Caco-2 (cell line): ENCODE measurements at places on chromosomes 1 and 21. TPM values are rescaled to one million over a fixed set of nuclear protein-coding genes. Genes with fewer than 3 reads are reported as not detected.

- no peak for DNase-seq
Observed at GRCh38 chr1:229186373-229187056, 84.4 kb upstream of the RAB4A start.

- DNase-seq: no peak
Observed at GRCh38 chr1:245652660-245653427, 498.1 kb downstream of the KIF26B start.

DNA sequence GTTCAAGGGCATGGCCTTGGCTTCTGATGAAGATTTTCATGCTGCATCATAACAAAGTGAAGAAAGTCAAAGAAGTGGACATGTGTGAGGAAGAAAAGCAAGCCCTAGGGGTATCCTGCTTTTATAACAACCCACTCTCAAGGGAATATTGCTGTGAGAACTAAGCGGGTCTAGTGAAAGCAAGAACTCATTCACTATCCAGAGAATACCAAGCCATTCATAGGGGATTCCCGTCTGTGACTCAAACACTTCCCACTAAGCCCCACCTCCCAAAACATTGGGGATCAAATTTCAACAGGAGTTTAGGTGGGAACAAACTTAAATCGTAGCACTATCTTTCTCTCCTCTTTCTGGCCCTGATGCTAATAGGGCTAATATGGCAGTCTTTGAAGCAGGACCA, 98.5 kb upstream of the CTTNBP2NL start:
- DNase-seq: no peak

- DNase-seq: no peak
Observed at GRCh38 chr1:167529829-167530474, 11.6 kb upstream of the CD247 start.

GRCh38 chr1:228366866-228367741, 39.5 kb downstream of the TRIM11 start:
- DNase-seq: peak; percentile 32

DNA sequence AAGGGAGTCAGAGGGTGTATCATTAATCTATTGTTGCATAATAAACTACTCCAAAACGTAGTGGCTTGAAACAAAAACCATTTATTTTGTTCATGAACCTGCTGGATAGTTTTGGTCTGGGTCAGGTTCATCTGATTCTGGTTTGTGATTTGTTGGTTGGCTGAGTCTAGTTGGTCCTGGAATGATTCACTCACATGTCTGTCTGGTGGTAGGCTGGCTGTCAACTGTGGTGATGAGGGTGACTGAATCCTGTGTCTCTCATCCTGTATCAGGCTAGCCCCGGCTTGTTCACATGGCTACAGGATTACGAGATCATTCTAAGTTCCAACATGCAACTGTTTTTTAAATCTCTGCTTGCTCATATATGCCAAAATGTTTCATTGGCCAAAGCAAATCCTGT, 22.5 kb upstream of the SIKE1 start:
- no peak for DNase-seq

DNA sequence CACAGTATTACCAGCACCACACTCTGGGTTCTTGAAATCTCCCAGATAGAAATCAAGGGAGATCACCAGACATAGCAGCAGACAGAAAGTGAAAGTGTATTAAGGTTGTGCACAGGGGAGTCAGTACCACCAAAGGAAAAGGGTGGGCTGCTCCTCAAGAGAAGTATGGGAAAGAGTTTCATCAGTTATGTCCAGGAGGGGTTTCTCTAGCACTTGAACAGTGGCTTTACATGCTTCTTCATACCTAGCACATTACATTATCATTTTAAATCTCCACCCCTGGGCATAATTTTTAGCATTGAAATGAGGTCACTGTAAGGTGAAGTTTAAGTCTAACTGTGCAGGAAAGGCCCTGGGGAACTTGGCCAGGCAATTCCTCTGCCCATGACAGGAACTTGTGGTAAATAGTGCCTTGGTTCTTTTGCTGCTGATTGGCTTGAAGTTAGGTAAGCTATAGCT, 601.0 kb downstream of the NUF2 start:
- DNase-seq: no peak

DNA sequence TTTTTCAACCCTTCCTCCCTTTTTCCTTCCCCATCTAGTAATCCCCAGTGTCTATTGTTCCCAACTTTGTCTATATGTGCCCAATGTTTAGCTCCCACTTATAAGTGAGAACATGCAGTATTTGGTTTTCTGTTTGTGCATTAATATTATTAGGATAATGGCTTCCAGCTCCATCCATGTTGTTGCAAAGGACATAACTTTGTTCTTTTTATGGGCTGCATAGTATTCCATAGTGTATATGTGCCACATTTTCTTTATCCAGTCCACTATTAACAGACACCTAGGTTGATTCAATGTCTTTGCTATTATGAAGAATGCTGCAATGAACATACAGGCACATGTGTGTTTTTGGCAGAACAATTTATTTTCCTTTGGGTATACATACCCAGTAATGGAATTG, 121.0 kb upstream of the C1orf105 start:
- DNase-seq: no peak

GRCh38 chr1:26767714-26768113, 20.0 kb upstream of the PIGV start:
- DNase-seq: no peak

Gene THBS3
- total RNA-seq: 6.2 and 7.4 TPM in 2 replicates

DNA sequence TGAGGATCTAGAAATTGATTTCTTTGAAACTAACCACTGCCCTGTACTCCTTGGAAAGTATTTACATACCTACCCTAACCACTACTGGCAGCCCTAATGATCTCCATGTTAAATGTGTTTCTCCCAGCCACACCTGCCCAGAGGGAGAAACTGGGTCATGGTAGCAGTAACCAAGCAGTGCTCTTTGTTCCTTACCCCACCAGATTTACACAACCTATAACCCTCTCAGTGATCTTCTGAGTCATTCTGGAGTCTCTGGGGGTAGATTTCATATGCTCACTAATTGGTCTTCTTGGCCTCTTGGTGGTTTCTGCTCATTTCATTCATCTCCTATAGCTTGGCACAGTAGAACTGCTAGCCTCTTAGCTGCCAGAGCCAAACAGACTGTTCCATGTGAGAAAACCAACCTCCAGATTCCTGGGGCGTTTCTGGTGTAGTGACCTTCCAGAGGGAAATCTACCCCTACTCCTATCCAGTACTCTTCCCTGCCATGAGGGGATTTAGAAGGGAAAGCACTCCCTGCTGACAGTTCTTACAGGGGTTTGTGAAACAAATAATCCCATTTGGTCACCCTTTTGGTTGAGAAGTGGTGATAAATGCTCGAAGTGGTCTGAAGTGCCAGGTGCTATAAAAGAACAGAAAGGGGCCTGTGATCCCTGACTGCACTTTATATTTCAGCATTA, 36.2 kb upstream of the LRIG2 start:
- DNase-seq: no peak

GRCh38 chr1:94276988-94277434, 39.6 kb upstream of the ARHGAP29 start:
- no peak for DNase-seq

DNA sequence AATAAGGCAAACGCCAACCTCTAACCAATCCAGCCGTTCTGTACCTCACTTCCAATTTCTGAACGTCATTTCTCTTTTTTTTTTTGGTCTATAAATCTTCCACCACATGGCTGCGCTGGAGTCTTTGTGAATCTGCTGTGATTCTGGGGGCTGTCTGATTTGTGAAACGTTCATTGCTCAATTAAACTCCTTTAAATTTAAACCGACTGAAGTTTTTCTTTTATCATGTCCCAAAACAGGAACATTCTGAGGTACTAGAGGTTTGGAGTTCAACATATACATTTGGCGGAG, 65.5 kb upstream of the BACH1 start:
- no peak for DNase-seq

GRCh38 chr1:182069028-182069466, 7.5 kb upstream of the ZNF648 start:
- peak; percentile 70 for DNase-seq

DNA sequence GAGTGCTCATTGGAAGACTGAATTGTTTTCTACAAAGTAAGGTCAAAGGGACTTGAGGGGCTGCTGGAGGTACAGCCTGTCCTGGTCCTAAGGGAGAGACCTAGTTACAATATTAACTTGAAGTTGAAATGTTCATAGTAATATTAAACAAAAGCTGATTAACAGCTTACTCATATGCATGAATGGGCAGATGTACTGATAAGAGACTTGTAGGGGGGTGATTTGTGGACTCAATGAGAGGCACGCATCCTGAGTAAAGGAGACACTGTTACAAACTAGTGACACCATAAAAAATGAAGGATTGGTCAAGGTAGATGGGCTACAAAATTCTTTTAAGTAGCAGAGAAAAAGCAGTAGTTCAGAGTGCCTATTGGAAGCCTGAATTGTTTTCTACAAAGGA, 2.7 kb downstream of the HSD11B1 start:
- DNase-seq: no peak

Gene AMIGO1
- total RNA-seq: 1.1 and 1.5 TPM in 2 replicates

Gene TLCD4
- 14.1 TPM in 2 replicates for total RNA-seq

Gene PKP1
- 0.05 TPM in 1 of 2 replicates, not detected in the other for total RNA-seq

GRCh38 chr1:42280821-42281220, 54.2 kb downstream of the FOXJ3 start:
- no peak for DNase-seq
